Activated CD8-positive, alpha-beta memory T cell treated with anti-CD3 and anti-CD28 coated beads, Interleukin-2, amount 10 ng/mL, durations not matched to agents 7 days and 5 days (primary cell): ENCODE measurements at places on chromosomes 7 and 10. TPM values are rescaled to one million over a fixed set of nuclear protein-coding genes. Genes with fewer than 3 reads are reported as not detected.

- no peak overlapping the region for H3K27ac ChIP-seq
- H3K4me3 ChIP-seq: no peak overlapping the region
- no peaks in the 10 kb centered on the region for H3K4me1 ChIP-seq
- peaks cover 16% of the 10 kb centered on the region for H3K27me3 ChIP-seq
- H3K36me3 ChIP-seq: no peaks in the 10 kb centered on the region
Observed at GRCh38 chr10:114686013-114686412, 27.9 kb upstream of the ABLIM1 start.

GRCh38 chr10:104035194-104036068 is 50.2 kb downstream of the COL17A1 start:
- H3K36me3 ChIP-seq: peaks cover 2% of the 10 kb centered on the region
- DNase-seq: no peak
- H3K27ac ChIP-seq: no peak overlapping the region
- H3K4me3 ChIP-seq: no peak overlapping the region
- H3K27me3 ChIP-seq: no peaks in the 10 kb centered on the region

GRCh38 chr7:80207501-80207900 is 72.9 kb downstream of the GNAI1 start:
- H3K27me3 ChIP-seq: no peaks in the 10 kb centered on the region
- no peaks in the 10 kb centered on the region for H3K36me3 ChIP-seq
- no peak for DNase-seq

- H3K27me3 ChIP-seq: no peaks in the 10 kb centered on the region
- DNase-seq: no peak
- H3K27ac ChIP-seq: no peak overlapping the region
- H3K4me1 ChIP-seq: no peaks in the 10 kb centered on the region
- no peaks in the 10 kb centered on the region for H3K36me3 ChIP-seq
Observed at GRCh38 chr10:52074505-52075026, 239.5 kb upstream of the DKK1 start.

Gene ECD
- 30.5 TPM for total RNA-seq
